ENCODE measurements at places on chromosomes 12 and 14. TPM values are rescaled to one million over a fixed set of nuclear protein-coding genes. Genes with fewer than 3 reads are reported as not detected.

Gene SLC41A2
- total RNA-seq = 5.9 TPM

Gene CLEC9A
- not detected for total RNA-seq

GRCh38 chr14:72726444-72726843, 167.5 kb downstream of the DPF3 start:
- DNase-seq = no peak

DNA sequence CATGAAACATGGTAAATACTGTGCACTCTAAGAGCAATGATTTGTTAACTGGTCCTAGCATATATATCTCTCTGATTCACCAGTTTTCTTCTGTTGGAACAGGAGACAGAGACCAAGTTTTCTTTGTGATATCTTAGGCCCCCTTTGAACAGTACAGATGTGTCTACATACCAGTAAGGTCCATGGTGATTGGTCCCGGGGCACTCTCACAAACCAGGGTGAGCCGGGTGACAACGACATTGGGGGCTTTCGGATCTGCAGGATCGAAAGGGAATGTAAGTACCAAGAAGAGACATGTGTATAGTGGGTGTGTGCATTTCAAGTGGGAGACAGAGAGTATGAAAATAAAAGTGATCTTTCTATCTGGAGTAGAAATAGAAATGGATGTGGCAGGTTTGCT, 11.3 kb upstream of the ERP27 start:
- no peak for DNase-seq

GRCh38 chr12:130104571-130105106, 57.6 kb upstream of the FZD10 start:
- DNase-seq = peak; percentile 46

GRCh38 chr14:75292101-75292563, 13.5 kb downstream of the FOS start:
- no peak for DNase-seq

- DNase-seq = no peak
Observed at GRCh38 chr12:1491983-1492697, 102.2 kb downstream of the FBXL14 start.

GRCh38 chr12:58095002-58095401, 153.6 kb downstream of the ATP23 start:
- no peak for DNase-seq

- DNase-seq = no peak
Observed at GRCh38 chr12:123180171-123180570, 29.3 kb upstream of the PITPNM2 start.

DNA sequence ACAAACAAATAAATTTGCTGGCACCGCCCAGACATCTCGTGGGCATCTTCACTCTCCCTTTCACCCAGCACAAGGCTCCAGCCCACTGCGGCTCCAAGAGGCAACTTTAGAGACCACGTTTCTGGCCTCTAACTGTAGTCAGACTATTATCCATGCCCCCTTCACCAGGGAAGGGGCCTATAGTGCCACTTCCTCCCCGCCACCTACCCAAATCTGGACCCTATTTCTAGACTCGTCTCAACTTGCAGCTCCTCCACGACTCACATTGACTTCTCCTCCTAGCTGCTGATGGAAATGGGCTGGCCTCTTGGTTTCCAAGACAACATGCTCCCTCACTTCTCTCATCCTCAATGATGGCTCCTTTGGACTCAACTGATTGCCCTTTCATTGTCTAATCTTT, 12.3 kb downstream of the KRT1 start:
- DNase-seq = no peak

DNA sequence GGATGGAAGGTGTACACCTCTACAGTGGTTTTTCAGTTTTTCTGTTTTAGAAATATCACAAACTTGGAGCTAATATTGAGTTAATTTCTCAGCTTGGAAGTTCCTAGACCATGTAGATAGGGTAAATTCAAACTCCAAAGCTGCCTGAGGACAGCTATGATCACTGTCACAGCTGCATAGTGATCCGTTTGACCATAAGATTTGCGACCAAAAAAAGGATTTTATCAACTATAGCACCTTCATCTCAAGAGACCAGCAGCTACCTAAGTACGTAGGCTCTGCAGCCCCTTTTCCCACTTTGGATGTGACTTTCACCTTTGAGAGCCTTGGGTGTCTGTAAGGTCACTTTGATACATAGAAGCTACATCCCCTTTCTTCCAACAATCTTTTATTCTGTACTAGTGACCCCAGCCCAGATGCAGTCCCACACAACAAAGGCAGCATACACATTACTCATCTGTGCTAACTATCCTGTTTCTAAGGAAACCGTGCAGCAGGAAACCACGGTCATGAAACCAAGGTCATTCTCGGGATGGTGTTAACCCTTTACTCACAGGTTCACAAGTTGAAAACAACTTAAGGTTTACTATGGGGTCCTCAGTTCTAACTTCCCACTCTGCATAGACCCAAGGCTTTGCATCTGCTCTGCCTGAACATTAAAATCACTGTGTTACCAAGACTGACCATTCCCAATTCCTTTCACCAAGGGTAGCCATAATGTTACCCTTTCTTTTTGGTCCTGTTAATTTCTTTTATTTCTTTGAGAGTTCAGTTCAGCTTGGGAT, 75.4 kb downstream of the IFT81 start:
- no peak for DNase-seq

DNA sequence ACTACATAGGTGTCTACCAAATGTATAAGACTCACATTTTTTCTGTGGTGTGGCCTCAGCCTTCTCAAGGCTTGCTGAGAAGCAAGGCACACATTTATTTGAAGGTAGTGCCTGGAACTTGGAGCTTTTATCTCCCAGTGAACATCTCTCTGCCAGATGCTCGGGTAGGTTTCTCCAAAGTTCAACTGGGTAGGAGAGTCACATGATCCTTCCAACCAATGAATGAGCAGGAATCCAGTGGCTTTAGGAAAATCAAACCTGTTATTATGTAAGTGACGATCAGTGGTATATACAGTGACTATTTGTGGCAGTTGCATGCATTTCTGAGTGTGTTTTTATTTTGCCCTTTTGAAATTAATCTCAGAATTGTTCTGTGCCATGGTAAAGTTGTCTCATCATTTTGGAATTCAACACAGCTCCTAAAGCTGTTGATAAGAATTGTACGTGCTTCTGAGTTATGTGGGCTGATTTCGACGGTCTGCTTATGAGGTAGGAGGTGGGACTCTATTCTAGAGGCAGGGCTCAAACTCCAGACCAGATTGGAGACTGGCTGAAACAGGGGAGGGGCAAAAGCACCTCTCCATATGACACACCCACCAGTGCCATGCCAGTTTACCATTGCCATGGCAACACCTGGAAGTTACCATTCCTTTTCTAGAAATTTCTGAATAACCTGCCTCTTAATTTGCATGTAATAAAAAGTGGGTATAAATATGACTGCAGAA, 57.6 kb downstream of the EID3 start:
- DNase-seq = no peak

GRCh38 chr12:52204931-52205505, 13.2 kb upstream of the KRT80 start:
- DNase-seq = no peak

- DNase-seq = peak; percentile 34
Observed at GRCh38 chr14:101110729-101111619, 207.5 kb upstream of the RTL1 start.

All from mesothelial cell of epicardium (in vitro differentiated cells).